Stimulated activated CD8-positive, alpha-beta memory T cell treated with anti-CD3 and anti-CD28 coated beads, Interleukin-15, amount 100 ng/mL, for 4 hours (primary cell): ENCODE measurements at places on chromosomes 3 and 15.

GRCh38 chr3:49553324-49553691, 969 bp upstream of the BSN start:
- no peak for DNase-seq

- no peak for DNase-seq
These were observed 163.0 kb downstream of the OCA2 start for GRCh38 chr15:27936164-27936563.

DNA sequence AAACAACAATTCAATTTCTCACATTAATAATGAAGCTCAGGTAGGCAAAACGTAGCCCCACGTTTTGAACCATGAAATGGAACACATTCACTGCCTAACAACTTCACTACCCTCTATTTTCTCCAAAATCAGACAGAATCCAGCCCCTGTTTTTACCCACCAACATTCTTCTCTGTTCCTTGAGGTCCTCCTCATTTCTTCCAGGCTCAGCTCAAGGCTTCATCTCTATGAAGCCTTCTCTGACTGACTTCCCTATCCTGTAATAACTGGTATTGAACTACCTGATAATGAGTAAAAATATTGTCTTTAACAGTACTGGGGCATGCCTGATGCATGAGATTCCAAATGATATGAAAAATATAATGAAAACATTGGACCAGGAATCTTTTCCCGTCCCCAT, 2.2 kb downstream of the TFRC start:
- no peak for DNase-seq

- no peak for DNase-seq
These were observed 25.0 kb downstream of the LRRC58 start for GRCh38 chr3:120324190-120324589.

DNA sequence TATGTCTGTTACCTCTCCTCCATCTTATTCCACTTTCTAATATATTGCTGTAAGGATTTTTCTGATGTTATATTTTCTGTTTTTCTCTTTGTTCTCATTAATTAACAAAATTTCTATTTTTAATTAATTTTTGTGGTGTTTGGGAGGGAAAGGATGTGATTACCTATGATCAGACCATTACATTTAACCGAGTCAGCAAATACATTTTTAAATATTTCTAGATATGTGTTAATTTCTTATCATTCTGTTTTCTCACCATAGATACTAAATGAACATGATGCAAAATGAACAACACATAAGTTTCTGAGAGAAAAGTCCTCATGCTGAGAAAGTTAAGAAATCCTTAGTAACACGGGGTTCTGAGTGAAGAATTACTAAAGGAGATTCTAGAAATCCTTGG, 80.6 kb upstream of the P2RY1 start:
- no peak for DNase-seq

DNA sequence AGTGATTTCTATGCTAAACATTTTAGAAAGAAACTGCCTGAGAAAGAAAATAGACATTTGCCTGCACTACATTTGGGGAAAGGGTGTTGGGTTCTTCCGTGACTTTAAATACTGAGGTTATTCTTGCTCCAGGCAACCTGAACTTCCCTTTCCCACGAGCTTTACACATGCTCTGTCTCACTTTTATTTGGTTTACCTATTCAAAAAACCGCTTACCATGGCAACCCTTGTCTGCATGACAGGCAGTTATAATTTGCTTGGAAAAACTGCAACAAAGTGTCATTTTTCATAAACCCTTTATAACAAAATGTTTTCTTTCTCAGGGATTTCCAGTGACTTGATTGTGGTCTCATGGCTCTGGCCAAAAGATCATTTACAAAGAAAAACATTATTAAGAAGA, 416.3 kb upstream of the MEIS2 start:
- DNase-seq: no peak

GRCh38 chr15:89888214-89888804, 5.5 kb downstream of the AP3S2 start:
- no peak for DNase-seq

DNA sequence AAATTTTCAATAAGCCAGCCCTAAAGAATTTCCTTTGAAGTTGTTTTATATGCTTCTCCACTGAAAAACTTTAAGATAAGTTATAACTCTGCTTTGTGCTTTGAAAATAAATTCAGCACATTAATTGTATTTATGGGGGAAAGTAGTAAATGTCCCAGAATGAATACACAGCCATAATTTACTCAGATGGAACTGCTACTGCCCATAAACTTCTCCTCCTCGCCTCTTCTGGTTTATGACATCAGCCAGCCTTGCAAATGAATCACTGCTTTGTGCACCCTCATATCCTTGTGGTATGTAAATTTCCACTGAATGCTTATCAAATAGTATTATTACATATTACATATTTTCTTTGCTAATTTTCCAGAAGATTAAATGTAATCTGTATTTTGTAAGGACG, 302.0 kb downstream of the DIPK2A start:
- no peak for DNase-seq

DNA sequence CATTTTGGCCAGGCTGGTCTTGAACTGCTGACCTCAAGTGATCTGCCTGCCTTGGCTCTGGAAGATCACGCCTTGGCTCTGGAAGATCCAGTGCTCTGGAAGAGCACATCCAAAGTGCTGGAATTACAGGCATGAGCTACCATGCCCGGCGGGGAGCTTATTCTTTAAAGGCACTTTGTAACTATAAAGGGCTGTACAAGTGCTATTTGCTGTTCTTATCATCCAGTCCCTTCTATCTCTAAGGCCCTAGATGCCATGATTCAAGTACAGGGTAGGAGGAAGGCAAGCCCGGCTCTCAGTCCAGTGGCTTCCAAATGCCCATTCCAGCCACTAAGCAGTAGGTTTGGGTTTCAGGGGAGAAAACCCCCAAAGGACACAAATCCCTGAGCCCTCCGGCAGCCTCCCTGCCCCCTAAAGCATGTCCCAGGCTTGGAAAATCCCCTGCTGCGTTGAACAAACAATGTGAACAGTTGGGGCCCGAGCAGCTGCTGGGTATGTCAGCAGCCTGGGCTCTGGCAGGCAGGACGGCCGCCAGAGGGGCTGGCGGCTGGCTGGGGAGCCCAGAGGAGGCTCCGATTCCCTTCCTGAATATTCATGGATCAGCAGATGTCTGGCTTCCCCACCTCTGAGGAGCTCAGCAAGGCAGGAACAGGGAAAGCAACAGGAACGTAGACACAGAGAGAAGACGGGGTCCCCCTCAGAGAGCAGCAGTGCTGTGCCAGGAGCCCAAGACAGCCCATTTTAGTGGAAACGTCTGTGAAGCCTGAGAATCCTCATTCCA, 7.7 kb downstream of the IGDCC4 start:
- no peak for DNase-seq

- no peak for DNase-seq
These were observed 30.0 kb downstream of the MRAS start for GRCh38 chr3:138378331-138378730.

- DNase-seq: no peak
These were observed 813.1 kb downstream of the NAALADL2 start for GRCh38 chr3:175672119-175672689.

DNA sequence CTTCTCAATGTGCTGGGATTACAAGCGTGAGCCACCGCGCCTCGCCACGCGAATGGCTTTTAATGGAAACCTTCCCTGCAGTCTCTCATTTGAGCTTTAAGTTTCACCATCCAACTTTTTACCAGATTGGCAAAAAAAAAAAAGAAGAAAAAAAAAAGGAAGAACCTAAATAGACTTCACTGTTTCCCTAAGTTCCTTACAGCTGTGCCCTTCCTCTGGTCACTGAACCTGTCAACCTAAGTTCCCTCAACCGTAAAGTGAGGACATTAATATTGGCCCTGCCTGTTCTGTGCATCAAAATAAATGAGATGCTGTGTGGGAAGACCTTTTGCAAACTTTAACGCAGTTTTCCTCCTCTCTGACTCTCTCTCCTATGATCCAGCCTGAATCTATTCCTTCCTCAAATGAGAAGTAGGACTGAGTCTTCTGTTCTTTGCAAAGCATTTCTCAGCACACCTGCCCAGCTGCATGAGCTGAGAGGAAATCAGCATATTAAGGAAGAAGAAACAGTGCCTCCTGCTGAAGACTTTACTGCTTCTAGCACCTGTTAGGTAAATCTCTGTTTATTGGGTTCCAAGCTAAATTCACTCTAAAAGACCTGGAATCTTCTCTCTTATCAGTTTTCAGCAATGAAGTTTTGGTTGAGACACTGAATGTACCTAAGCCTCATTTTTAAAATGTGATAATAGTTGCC, 99.6 kb upstream of the ETV5 start:
- no peak for DNase-seq

DNA sequence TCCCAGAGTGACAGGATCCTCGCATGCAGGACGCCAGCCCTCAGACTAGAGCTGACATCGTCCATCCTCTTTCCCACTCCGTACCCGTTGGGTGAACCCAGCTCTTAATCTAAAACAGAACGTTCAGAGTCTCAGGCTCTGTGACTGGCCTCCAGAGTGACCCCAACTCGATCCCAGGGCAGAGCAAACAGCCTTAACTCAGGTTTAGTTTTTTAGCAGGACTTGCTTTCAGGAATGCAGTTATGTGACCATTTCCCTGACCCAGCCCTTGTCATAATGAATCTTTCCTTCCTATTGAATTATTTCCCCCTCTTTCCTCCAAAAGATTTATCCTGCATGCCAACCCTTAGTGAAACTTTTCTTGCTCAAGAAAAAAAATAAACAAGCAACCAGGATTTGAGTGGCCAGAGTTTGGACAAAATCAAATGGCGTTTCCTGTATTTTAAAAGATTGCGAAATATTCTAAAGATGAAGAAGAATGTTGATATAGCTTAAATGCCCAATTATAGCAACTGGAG, 47.8 kb upstream of the RARB start:
- DNase-seq: no peak
